Aorta (tissue), 5 donors: ENCODE measurements at places on chromosomes 16 and 17. TPM values are rescaled to one million over a fixed set of nuclear protein-coding genes. Genes with fewer than 3 reads are reported as not detected.

- DNase-seq, result no peak
Observed at GRCh38 chr17:38425744-38426143, 2.5 kb upstream of the ARHGAP23 start.

- no peak for DNase-seq
Observed at GRCh38 chr17:46025510-46026165, 26.6 kb downstream of the STH start.

- DNase-seq, result no peak
Observed at GRCh38 chr16:88878967-88879787, 12.7 kb upstream of the PABPN1L start.

DNA sequence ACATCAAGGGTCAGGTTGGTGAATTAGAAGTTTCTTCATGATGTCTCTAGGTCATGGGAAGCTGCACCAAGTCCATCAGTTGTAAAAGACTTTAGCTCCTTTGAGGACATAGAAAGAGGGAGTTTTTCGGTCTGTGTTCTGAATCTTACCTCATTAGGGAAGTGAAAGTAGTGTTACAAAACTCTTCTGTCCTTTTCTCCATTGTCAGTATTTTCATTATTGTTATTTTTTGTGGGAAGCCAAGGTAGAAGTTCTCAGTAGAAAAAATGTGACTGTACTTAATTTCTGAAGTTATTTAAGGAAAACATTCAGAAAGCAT, 24.2 kb downstream of the MAP3K3 start:
- no peak for DNase-seq

GRCh38 chr16:23516366-23517137, 6.3 kb upstream of the GGA2 start:
- no peak for DNase-seq

The PYY gene
- total RNA-seq, result not detected

DNA sequence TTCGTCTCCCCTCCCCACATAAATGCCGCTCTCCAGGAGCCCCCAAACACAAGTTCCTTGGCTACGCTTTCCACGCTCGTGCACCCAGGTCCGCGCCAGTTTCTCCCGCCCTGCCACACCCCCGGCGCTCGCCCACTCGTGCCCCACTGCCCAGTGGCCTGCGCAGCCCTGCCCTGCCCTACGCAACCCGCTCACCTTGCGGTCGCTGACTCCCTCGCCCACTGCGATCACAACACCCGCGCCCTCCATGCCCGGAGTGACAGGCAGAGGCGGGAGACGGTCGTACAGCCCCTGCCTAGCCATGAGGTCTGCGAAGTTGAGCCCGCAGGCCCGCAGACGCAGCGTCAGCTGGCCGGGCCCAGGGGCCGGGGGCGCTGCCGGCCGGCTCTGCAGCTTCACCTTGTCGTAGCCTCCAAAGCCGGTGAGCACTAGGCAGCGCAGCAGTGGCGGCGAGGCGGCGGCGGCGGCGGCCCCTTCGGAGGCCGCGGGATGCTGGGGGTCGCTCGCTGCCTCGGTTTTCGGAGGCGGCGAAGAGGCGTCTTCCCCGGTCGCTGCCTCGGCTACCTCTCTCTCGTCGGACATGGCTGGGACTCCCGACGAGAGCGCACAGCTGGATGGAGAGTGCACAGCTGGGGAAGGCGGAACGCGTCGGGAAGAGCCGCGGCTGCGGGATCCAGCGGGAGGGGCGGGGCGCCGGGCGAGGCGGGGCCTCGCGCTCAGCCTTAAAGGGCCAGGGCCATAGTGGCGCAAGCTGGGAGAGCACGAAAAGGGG, at the start of gene VAT1:
TSS of gene VAT1 (minus strand) at position 645 of the 772 bp plus-strand sequence. CDS start at position 582, 63 bp downstream.
- DNase-seq, result peak; percentile 88

DNA sequence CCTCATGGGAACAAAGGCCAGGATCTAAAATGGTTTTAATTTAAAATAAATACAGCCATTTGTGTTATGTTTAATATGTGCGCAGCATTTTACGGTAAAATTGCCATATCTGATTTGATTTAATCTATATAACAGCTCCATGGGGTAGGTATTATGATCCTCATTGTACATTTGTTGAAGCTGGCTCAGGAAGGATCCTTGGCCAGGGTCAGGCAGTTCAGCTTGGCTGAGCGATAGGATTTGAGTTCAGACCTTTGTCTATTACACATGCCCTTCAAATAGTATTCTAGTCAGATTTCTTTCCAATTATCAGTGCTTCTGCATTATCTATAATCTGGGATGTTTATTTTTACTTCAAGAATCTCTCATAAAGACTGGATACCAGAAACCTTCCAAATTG, 950.4 kb upstream of the EEF2KMT start:
- DNase-seq, result no peak

DNA sequence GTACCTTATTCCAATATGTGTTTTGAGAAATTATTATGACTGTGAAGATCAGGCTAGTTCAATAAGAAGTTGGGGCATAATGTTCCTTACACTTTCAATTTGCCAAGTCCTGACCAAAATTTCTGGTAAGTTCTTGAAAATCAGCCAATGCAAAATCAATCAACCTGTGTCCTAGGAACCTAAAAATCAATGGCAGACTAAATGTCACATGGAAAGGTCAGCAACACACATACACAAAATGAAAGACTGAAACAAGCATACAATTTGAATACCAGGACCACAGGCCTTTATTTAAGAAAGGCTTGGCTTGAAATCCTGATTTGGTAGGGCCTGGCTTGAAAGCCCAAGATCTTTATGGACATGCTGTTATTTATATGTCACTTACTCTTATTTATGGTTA, 155.5 kb upstream of the ZKSCAN2 start:
- no peak for DNase-seq
